Stimulated activated CD8-positive, alpha-beta memory T cell treated with anti-CD3 and anti-CD28 coated beads, Interleukin-15, amount 100 ng/mL, for 4 hours (primary cell): ENCODE measurements at places on chromosomes 7 and 10.

DNA sequence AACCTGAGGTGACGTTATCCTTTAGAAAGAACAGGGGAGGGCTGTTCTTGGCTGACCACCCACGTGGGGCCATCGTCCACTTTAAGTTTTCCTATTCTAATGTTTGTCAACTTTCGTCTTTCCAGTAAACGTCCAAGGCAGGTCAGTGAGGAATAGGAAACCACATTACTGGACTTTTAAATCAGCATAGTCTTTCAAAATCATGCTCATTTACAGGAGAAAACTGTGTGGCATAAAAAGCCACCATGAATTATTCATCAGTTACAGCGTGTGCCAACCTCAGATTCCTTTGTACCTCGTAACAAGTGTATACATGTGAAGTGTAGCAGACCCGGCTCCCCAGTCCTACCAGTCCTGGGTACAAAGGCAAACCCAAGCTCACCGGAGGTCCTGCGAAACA, 25.1 kb upstream of the ABLIM1 start:
- DNase-seq = no peak

- no peak for DNase-seq
These were observed 106.0 kb downstream of the ZNF365 start for GRCh38 chr10:62480196-62480595.

- no peak for DNase-seq
These were observed 272.3 kb downstream of the SEMA3D start for GRCh38 chr7:84914598-84914997.

DNA sequence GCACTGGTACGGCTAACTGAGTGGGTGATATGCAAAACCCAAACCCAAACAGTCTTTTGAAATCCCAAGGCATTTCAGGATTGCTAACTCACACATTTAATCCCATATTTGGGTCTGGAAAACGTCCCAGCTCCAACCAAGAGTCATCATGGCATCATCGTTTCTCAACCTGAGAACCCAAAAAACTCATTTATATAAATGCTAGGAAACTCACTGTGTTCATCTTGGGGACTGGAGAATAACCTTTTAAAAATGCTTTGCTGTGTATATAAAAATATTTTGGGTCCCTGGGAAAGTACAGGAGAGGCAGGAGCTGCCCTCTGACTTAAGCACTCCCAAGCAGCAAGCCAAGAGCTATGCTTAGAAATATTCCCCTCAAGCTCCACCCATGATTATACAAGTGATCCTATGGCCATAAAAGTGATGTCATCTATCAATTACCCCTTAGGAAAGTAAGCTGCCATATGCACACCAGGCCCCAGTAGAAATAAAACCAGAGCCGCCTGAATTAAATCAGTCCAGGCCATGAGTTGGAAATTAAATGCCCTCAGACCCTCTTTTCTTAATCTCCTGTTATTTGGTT, 352.1 kb downstream of the FRMD4A start:
- DNase-seq = no peak

GRCh38 chr10:131725581-131726069, 175.2 kb upstream of the PPP2R2D start:
- no peak for DNase-seq

- DNase-seq = no peak
These were observed 20.3 kb downstream of the VCL start for GRCh38 chr10:74018241-74018640.

DNA sequence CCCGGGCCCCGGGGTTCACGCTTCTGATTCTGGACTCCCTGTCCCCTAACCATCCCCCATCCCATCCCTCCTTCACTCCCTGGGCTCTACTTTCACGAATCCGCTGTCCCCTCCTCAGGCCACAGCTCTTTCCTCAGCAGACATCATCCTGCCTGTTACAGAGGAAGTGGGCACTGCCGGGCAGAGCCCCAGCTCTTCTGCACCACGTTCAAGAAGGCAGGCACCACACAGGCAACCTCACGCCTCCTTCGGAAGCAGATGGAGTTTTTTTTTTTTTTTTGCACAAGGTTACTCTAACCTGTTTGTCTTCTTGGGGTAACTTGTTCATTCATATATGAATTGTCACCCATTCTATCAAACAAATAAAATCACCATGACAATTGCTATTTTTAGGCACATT, 17.9 kb upstream of the ZNF32 start:
- no peak for DNase-seq

DNA sequence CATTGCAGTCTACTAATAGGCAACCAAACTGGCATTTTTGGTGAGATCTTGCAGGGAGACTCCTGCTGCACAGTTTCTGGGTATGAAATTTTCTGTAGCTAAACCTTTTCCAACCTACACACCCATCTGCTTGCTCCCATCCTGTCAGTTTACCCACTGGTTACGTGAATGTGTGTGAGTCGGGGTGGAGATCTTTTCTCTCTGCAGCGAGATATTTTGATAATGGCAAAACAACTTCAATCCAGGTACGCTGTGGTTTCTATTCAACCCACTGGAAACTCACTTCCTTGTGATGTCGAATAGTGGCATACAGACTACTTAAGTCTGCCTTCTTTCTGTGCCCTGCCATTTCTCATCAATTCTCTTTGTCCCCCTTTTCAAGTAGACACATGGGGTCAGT, 4.5 kb downstream of the PLEKHA1 start:
- DNase-seq = no peak

DNA sequence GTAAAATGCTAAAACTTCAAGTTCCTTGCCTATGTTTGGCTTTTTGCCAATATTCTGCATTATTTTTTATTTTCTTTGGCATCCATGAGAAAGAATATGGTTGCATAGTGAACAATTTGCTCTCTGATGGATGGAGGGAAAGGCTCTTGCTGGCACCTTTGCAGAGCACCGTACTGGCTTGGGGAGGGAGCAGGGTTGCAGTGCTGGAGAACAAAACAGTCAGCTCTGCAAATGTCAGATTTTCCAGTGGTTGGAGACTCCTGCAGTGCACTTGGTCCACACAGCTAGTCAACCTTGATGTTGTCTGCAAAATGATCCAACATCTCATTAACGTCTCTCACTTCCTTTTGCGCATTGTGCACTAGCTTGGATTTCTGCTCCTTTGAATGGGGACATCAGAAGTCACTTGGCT, 100.8 kb downstream of the ANLN start:
- DNase-seq = no peak

GRCh38 chr10:72353965-72354355, 759 bp downstream of the DNAJB12 start:
- DNase-seq = no peak

GRCh38 chr10:105643660-105644059, 1002.6 kb downstream of the SORCS3 start:
- DNase-seq = no peak

GRCh38 chr7:12508554-12508953, 62.0 kb upstream of the SCIN start:
- DNase-seq = no peak

GRCh38 chr7:156162451-156162850, 350.2 kb upstream of the SHH start:
- DNase-seq = no peak

DNA sequence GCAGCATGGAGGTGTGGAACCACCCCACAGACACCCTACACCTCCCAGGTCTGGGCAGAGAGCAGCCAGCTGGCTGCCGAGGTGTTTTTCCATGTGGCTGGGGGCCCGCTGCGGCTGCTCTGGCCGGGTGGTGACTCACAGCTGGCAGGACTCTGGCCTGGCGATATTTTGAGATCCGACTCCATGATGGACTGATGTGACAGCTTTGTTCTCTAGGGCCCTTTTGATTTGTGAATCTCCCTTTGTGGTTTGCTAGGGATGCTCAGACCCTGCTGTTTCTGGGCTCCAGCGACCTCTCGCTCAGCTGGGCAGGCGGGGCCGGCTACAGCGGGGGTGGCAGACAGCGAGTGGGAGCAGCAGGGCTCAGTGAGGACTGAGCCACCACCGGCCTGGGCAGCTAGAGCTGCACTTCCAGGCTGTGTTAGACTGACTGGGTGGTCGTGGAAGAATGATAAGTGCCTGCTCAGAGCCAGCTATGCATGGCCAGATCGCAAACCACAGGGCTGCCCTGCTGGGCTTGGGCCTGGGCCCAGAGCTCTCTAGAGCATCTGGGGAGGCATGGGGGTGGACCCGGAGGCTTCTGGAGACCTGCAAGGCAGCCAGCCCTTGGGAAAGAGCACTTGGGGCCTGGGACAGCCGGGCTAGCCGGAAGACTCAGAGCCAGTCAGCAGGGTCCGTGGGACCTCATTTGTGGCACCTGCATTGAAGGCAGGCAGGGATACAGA, 46.2 kb upstream of the GDF10 start:
- no peak for DNase-seq
